ENCODE measurements at places on chromosomes 12 and 14.

GRCh38 chr14:20499108-20499507 is 6.2 kb upstream of the RNASE10 start:
- DNase-seq, result no peak

- no peak for DNase-seq
Measured at GRCh38 chr12:132518354-132518992, 28.5 kb downstream of the FBRSL1 start.

- DNase-seq, result no peak
Measured at GRCh38 chr12:30980955-30981662, 54.6 kb downstream of the TSPAN11 start.

DNA sequence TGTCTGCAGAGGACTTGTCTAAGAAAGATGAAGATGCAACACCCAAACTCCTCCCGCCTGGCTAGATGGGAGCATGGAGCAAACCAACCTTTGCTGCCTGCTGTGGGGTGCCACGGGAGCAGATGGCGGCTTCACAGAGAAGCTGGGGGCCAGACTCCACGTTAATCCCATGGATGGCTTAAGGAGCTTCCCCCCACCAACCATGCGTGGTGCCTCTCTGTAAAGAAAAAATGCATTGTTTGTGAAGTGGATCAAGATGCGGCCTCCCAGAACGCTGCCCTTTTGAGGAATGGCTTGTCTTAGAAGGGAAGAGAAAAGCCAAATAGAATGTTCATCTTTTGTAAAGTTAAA is 15.6 kb downstream of the MVK start:
- DNase-seq, result no peak

GRCh38 chr12:85849344-85849743 is 13.1 kb upstream of the RASSF9 start:
- DNase-seq, result no peak

DNA sequence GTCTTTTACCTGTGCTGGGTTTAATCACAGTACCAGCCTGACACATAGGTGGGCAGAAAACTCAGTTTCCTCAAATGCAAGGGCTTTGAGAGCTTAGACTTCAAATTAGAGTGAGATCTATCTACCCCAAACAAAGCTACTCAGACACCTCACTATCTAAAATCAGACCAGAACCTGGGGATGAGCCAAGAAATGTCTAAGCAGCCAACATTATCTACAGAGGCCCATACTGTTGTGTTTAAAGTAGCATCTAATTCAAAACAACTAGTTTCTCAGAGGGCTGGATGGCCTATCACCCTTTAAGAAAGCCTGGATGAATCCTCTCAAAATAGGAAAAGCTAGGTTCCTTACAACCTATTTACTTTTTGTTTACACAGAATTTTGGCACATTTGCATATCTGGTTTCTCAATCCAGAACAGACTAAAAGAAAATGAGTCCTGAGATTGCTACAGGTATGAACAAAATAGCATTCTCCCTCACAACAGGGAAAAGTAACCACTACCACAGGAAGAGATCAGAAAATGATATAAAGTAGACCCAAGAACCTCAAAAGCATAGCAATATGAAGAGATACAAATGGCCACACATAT is 142.4 kb downstream of the ZFP36L1 start:
- DNase-seq, result no peak

DNA sequence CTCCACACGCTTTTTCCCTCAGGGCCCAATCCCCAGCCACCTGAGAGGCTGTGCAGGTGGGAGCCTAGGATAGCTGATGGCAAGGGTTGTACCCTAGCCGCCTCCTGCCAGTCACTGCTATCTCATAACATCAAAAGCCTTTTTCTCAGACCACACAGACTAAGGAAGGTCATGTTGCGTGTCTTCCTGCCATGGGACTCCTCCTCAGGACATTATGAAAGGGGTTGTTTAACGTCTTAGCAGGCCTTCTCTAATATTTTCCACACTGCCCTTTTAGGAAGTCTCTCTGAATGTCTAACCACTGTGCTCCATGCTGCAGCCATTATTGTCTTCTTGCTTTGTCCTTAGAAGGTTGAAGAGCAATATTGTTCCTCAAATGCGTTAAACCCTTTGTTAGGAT is 7.6 kb upstream of the SMUG1 start:
- no peak for DNase-seq

- DNase-seq, result no peak
Measured at GRCh38 chr12:29088611-29089219, 60.4 kb upstream of the FAR2 start.

DNA sequence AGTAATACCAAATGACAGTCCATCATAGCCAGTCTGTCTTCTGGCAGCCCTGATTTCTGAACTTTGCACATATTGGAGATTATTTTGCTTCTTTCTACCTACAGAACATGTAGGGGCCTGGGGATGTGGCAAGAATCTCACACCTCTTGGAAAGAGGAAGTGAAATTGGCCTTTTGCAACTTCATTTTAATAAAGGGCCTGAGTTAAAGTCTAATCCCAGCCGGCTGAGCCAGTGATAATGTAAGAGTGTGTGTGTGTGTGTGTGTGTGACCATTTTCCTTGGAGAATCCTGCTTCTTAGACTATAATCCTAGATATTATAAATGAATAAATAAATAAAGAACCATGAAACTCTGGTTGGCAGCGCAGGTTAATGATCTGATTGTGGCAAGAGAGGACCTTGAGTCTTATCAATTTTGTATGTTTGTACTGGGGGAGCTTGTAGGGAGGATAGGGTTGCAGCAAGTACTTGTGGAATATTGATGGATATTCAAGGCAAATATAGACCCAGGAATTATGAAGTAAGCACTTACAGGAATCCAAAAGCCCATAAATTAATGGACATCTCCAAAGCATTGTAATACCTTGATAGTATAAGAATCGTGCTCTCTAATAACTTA is 233.2 kb upstream of the AMIGO2 start:
- DNase-seq, result no peak

DNA sequence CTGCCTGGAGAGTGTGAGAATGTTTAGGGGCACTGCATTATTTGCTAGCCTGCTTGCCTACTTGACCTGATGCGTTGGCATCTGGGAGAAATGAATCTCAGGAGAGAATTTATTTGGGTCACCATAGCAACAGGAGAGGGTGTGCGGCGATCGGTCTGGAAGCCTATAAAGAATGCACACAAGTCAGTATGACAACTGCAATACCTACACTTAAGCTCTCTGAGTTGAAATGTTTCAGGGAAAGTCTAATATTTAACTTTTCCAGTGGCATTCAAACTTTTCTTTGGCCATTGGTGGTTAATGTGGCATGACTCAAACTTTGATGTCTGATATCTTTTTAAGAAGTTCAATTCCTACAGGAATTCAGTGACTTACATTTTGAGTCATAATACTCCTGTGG is 205.1 kb downstream of the NEDD1 start:
- DNase-seq, result no peak

- no peak for DNase-seq
Measured at GRCh38 chr14:91223028-91223783, 21.3 kb downstream of the GPR68 start.

- DNase-seq, result peak; percentile 4
Measured at GRCh38 chr12:100573292-100574186, at the start of gene GAS2L3. TSS of gene GAS2L3 (plus strand) at chr12:100573684. CDS start at chr12:100594905, 21,221 bp downstream.
